Motor neuron (in vitro differentiated cells): ENCODE measurements at places on chromosomes 3 and 15.
A peak's percentile ranks its signal among the peaks of the same experiment; 100 is the strongest.

DNA sequence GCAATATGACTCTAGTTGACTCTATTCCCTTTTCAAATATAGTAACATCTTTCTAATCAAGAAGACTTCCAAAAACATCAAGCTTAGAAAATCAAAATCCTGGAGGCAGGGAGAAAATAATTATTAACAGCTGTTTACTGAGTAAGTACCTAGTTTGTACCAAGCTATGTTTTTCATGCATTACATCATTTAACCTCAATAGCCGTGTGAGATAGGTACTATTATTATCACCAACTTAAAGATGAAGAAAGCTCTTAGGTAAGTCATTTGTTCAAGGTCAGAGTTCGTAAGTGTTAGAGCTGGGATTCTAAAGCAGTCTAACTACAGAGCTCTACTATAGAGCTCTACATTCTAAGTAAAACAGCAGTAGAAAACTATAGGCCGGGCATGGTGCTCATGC, 41.6 kb downstream of the GSK3B start:
- ATAC-seq = no peak

DNA sequence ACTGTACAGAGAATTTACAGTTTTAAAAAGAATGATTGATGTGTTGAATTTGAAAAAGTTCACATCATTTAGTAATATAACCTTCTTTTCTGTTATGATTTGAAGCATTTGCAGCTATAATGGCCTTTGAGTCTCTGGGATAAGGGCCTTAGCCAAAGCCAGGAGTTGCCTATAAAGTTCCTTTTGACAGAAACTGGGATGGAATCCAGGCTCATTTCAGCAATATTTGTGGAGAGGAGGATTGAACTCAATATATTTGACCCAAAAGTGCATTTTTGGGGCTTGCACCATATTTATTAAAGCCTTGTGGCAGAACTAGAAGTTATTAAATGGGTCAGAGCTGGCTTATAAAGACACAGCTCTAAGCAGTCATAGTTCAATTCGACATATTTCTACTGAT, 348.7 kb upstream of the EPHA3 start:
- ATAC-seq = no peak

GRCh38 chr15:29074045-29074444, 188.3 kb downstream of the APBA2 start:
- no peak for ATAC-seq

DNA sequence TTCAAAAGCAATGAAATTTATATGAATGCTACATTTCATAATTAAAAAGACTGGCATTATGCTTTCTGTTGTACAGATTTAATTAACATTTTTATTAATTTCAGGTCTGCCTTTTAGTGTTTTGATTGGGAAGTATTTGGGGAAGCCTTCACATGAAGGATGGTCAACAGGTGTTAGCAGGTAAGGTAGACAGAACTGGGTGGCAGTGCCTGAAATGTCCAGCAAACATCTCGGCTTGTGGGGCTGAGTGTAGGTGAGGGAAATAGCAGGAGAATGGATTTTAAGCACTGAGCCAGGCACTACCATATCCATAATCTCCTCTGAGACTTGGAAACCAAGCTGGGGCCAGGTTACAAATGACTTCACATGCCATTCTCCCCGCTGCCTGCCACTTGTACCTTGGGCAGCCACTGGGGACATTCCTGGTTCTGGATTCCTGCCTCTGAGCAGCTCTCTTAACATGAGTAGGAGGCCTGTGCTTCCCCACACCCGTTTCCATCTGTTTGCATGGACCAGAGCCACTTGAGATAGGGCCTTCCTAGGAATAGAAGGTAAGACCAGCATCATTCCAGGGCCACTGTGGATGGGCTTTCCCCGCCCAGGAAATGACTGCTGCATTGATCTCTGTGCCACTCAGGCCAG, 125.9 kb upstream of the HES1 start:
- ATAC-seq = no peak

DNA sequence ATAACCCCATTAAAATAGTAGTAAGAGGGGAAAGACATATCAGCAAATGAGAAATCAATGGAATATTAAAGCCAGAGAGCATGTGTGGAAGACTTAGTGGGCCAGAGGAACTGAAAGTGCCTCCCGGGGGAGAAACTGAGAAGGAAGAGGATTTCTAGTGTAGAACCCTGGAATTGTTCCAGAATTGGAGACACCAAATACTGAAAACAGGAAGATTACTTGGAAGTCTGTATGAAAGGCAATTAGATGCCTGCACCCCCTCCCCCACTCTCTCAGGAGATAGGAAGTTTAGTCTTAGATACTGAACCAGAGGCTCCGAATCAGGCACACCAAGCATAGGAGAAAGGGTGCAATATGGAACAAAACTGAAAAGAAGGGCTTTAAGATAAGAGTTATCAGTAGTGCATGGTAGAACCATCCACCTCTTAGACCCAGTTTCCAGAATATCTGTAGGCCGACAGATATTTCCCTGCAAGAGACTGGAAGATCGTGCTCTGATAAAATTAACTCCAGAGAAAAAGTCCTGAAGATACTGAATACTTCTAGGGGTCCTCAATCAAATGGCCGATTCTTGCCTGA, 32.4 kb downstream of the KLHL18 start:
- ATAC-seq = no peak

GRCh38 chr3:114005481-114005880, 50.8 kb downstream of the CCDC191 start:
- no peak for ATAC-seq

DNA sequence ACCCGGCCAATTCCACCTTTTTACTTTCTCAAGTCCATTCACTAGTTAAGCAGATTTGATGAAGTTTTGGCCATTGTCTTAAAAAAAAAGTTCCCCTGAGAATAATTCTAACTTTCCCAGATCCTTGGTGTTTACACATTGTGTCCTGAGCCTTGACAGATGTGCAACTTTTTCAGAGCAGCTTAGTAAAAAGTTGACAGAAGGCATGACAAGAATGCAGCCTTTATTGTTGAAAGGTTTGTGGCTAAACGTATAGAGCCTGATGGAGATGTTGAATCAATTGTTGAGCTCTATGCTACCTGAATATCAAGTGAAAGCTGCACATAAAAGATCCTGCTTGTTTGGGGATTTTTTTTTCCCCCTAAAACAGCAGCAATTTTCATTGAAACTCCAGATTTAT, 75.3 kb upstream of the CMTM7 start:
- no peak for ATAC-seq

- no peak for ATAC-seq
Observed at GRCh38 chr15:28111543-28111942, 12.4 kb upstream of the OCA2 start.

GRCh38 chr3:136690599-136690998, 61.6 kb downstream of the STAG1 start:
- no peak for ATAC-seq

GRCh38 chr3:60703956-60704736, 547.1 kb downstream of the FHIT start:
- no peak for ATAC-seq

GRCh38 chr15:40550341-40551037, 14.4 kb downstream of the CCDC32 start:
- no peak for ATAC-seq

- ATAC-seq = no peak
Observed at GRCh38 chr3:33057320-33058298, 39.3 kb downstream of the GLB1 start.

DNA sequence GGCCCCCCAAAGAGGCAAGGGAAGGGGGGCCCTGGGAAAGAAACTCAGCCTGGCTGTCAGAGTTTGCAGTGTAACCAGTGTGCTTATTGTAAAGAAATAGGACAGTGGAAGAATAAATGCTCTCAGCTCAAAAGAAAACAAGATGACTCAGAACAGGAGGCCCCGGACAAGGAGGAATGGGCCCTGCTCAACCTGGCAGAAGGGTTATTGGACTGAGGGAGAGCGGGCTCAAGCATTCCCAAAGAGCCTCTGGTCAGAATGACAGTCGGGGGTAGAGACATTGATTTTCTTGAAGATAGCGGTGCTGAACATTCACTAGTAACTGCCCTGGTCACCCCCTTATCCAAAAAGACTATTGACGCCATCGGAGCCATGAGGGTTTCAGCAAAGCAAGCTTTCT, 100.4 kb upstream of the OSBPL11 start:
- ATAC-seq = no peak

- no peak for ATAC-seq
Observed at GRCh38 chr15:37984368-37984767, 49.9 kb downstream of the TMCO5A start.

GRCh38 chr3:9153904-9154619, 95.4 kb downstream of the SRGAP3 start:
- ATAC-seq = peak; percentile 51

- no peak for ATAC-seq
Observed at GRCh38 chr3:144308396-144308795, 336.8 kb downstream of the DIPK2A start.

DNA sequence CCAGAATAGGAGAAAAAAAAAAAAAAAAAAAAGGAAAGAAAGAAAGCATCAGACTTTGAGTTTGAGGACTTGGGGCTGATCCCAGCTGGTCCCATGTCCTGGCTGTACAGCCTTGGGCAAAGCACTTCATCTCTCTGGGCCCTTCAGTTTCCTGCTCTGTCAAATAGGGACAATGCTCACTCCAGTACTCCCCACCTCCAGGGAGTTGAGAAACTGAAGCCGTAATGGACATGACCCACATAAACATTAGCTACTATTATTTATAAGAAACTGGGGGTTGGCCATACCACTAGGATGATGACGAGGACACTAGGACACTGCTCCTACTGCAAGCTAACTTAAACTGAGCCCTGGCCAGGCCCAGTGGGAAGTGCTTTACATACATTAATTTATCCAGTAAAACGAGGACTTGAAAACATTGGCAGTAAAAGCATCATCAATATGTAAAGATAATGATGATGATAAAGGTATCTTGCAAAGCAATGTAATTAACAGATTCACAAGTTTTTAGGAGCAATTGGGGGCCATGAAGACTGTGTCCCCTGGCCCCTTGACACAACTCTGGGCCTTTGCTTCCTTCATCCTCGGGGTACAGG, 22.9 kb upstream of the SMAD6 start:
- ATAC-seq = no peak

GRCh38 chr3:127532561-127533203, 57.9 kb downstream of the TPRA1 start:
- ATAC-seq = no peak

GRCh38 chr15:43913941-43914340, 87.1 kb downstream of the WDR76 start:
- no peak for ATAC-seq

DNA sequence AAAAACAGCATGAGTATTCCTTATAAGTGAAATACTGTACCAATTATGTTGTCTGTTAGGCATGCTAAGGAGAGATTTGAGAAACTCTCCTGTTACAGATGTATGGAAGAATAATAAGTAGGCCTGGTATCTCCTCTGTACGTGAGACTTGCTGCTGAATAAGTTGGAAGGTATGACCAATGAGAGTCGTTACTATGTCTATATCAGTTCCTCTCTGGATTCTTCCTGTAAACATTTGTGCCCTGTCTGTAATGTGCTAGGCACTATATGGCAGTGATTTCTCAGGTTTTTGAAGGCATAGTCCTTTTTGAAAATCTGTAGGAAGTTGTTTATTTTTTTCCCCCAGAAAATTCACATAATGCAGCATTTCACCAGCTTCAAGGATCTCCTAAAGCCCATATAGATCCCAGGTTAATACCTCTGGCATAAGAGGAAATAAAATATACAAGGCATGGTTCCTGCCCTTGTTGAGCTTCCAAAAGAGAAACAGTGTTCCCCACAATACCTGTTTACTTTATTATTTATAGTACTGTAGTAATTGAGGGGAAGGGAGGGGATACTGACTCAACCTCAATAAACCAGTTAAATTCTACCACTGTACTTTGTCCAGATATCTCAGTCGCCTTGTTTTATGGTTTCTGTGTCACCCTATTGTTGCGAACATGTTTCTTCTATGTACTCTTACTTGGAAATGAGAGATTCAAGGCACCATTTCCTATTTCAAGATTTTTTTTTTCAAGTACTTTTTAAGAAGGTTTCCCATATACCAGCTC, 28.6 kb downstream of the MAP2K5 start:
- ATAC-seq = no peak

DNA sequence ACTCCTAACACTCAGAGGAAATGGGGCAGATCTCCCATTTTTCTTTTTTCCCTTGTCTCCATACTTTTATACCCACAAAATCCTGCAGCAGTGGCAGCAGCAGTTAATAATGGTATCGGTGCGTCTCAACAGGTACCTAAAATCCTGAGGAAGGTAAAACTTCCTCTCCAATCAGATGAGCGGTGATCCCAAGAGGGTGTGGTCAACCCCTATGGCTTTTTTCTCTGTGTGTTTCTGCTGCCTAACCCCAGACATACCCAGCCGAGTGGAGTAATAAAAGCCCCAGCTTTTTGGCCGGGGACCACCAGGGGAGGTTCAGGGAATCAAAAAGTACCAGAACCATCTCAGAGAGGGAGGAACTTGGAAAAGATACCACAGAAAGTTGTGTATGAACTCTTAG, 9.1 kb downstream of the GK5 start:
- no peak for ATAC-seq

GRCh38 chr3:36697229-36698001, 66.9 kb downstream of the DCLK3 start:
- ATAC-seq = no peak

GRCh38 chr15:32877252-32878019, 159.6 kb downstream of the GREM1 start:
- no peak for ATAC-seq

DNA sequence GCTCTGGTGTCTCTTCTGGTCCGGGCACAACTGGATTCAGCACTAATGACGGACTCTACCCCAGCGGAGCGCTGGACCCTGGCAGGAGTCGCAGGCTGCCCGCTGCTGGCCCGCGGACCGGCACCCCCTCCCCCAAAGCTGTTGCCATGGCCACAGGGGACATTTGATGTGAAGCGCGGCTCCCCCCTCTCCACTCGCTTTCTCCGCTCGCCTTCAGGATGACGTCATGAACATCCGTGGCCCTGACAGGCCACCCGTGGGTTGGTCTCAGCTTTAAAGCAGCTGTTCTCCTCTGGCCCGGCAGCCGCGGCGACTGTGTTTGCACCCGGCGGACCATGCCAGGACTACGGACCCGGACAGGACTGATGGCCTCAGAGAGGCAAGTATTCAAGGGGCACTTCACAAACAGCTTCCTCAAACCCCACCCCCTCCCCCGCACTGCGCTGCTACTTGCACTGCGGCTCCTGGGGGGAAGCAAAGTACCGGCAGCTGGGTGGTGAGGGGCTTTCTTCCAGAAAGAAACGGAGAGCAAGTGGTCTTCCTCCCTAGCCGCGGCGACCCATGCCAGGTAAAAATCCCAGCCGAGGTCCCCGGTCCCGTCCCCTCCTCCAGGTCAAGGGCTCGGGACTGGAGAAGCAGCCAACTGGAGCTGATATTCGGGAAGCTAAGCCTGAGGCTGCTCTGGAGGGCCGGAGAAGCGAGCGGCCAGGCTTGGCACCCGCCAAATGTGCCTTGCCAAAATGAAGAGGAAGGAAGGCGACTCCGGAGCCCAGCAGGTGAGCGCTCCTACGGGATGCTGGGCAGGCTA, 16.6 kb upstream of the AEN start:
- ATAC-seq = peak; percentile 55
